ENCODE measurements at places on chromosomes 7 and 10. TPM values are rescaled to one million over a fixed set of nuclear protein-coding genes. Genes with fewer than 3 reads are reported as not detected.

GRCh38 chr10:33676606-33677339 is 342.3 kb upstream of the NRP1 start:
- DNase-seq = no peak

Gene EN2
- total RNA-seq = under 0.01 TPM

Gene COL1A2
- 11,912 TPM for total RNA-seq

DNA sequence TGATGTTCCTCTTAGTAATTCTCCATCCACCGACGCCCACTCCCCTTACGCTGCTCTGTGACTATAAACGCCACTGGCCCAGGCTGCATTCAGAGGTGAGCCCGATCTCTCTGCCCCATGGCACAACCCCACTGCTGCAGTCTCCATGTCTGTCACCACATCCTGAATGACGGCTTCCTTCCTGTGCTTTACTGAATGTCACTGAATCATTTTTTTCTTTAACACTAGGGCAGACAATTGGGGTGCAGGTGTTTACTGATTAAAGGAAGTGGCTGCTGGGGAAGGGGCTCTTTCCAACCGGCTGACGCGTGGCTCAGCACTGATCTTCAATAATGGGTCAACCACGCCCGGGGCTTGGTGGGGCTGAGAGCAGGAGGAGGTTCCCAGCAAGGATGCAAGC is 208.3 kb downstream of the USP6NL start:
- no peak for DNase-seq

GRCh38 chr7:139702811-139703486 is 74.8 kb downstream of the HIPK2 start:
- peak; percentile 68 for DNase-seq

Gene PSMA2
- total RNA-seq = 50.3 TPM

- DNase-seq = peak; percentile 84
These were observed 30.8 kb upstream of the FXYD4 start for GRCh38 chr10:43340619-43341018.

Gene LIPJ
- total RNA-seq = under 0.01 TPM

GRCh38 chr10:114806562-114807391 is 14.8 kb upstream of the FHIP2A start:
- peak; percentile 71 for DNase-seq

GRCh38 chr7:112188257-112188656 is 17.9 kb downstream of the DOCK4 start:
- no peak for DNase-seq

DNA sequence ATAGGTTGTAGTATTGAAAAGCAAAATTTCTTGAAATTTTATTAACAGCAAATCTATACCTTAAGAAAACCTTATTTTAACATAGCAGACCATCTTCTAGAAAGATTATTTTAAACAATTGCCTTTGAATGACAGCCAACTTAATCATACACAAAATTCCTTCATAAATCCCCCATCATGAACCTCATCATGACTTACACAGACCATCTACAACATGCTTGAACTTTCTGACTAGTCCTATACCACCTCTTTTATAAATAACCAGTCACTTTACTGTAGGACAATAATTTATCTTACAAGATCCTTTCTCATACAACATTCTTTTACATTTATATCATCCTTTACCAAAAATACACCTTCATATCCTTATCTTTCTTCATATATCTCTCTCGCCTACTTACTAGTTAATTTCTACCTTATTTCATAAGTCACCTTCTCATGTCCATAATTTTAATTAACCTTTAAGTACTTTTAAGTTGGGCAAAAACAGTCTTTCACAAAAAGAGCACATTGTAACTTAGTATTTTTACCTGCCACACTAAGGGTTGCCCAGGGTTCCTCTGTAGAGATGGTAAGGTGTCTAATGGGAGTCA is 16.6 kb upstream of the PTN start:
- DNase-seq = no peak

- DNase-seq = no peak
These were observed 115.7 kb downstream of the CCDC71L start for GRCh38 chr7:106545275-106545674.

DNA sequence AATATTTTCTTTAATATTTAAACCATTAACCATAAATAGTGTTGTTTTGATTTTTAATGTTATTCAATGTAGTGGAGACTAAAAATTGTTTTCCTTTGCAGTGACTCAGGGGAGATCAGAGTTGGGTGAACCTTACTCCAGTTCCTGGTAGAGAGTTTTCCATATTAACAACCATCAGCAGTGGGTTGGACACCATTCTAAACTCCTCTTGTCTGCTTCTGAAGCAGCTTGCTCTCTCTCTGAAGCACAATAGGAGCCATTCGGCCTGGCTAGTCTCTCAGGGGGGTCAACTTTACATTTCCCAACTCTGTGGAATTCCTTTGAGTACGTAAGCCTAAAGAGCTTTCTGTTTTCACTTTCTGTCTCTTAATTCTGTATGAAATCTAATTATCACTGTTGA is 9.4 kb upstream of the NRG3 start:
- DNase-seq = no peak

Gene CCDC126
- 12.3 TPM for total RNA-seq

DNA sequence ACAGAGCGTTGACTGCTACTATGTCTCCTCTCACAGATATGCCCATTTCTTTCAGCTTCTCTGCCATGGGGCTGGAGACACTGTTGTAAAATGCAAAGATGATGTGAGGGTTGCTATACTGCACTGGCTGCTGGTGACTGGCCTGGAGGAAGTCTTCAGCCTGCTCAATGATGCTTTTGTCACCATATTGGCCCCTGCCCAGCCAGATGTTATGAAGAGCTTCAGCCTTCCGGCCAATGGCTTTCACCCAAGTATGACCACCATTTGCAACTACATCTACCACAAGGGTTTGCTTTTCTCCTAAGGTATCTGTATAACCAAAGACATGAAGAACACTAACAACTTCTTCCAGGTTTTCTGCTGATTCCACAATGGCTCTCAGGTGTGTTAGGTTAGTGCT is 1.6 kb downstream of the C7orf25 start:
- DNase-seq = no peak

- DNase-seq = no peak
These were observed 80.5 kb downstream of the HECW1 start for GRCh38 chr7:43192806-43193460.

GRCh38 chr10:35726846-35727245 is 84.8 kb upstream of the FZD8 start:
- DNase-seq = no peak

Gene DCLRE1A
- total RNA-seq = 5.1 TPM

DNA sequence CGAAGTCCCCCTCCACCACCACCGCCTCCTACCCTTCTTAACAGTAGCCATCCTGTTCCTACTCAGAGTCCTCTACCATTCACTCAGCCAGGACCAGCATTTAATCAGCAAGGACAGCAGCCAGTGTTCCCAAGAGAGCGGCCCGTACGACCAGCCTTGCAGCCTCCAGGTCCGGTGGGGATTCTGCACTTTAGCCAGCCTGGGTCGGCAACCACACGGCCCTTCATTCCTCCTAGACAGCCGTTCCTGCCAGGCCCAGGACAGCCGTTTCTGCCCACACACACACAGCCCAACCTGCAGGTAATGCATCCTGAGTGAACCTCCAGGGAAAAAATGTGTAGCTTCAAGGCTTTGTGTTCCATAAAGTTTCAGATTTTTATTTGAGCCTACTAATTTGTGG is 74.2 kb downstream of the SHH start:
- no peak for DNase-seq

DNA sequence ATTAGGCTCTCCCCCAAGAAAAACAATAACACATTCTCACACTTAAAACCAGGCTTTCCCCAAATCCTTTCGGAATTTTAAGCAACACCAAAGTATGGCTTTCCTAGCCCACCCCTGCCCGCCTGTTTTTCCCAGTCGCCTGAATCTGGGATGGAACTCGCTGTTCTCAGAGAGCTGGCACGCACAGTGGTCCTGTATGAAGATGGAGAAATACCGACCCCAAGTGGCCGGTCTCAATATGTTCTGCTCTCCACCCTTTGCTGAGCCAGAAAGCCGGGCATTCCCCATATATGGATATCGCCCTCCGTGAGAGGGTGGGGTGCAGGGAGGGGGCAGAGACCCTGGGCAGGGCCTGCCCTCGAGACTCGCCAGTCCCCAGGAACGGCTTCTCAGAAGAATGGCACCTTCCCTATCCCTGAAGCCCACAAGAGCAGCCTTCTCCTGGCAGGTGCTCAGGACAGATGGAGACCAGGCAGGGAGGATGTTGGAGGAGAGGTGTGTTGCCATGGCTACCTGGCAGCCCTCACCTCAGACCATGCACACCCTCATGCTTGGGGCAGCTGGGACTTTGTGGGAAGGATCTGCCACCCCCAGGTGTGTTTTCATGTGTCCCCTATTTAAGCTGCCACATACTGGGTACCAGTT is 3.4 kb downstream of the TACR2 start:
- DNase-seq = peak; percentile 98

Gene LRRD1
- total RNA-seq = 0.29 TPM

GRCh38 chr7:163971-164881 is 28.1 kb upstream of the FAM20C start:
- DNase-seq = peak; percentile 84

DNA sequence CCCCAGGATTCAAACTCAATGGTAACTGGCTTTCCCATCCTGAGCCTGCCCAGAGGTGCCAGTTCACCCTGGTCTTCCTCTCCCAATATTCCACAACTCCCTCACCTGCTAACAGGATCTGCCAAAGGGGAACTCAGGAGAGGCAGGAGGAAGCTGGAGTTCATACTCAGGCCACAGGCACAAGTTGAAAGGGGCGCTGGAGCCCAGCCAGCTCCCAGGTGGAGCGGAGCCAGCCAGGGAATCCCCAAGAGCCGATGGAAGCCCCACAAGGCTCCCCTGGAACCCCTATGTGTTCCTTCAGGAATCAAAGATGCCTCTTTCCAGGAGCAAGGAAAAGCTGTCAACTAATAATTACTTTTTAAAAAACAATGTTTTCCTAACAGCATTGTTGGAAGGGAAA is 63.5 kb downstream of the SH3PXD2A start:
- no peak for DNase-seq

DNA sequence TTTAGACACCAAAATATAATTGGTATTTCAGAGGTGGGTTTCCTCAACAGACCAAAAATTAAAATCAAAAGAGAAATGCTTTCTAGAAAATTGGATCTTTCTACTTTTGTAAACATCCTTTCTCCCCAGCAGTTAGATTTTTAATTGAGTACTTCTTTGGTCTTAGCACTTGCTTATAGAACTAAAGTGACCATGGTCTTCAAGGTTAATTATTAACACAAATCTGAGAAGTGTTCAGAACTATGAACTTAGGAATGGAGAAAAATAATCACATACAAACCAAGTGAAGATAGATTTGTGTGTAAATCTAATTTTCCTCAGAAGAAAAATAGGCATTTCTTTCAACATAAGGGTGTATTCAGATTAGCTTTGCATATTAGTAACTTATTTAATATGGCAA is 355.4 kb downstream of the ELMO1 start:
- DNase-seq = no peak

- DNase-seq = no peak
These were observed 37.1 kb downstream of the SNX10 start for GRCh38 chr7:26328498-26329390.

- DNase-seq = no peak
These were observed 220.9 kb upstream of the HABP2 start for GRCh38 chr10:113331961-113332360.

Gene HHEX
- 0.36 TPM for total RNA-seq

DNA sequence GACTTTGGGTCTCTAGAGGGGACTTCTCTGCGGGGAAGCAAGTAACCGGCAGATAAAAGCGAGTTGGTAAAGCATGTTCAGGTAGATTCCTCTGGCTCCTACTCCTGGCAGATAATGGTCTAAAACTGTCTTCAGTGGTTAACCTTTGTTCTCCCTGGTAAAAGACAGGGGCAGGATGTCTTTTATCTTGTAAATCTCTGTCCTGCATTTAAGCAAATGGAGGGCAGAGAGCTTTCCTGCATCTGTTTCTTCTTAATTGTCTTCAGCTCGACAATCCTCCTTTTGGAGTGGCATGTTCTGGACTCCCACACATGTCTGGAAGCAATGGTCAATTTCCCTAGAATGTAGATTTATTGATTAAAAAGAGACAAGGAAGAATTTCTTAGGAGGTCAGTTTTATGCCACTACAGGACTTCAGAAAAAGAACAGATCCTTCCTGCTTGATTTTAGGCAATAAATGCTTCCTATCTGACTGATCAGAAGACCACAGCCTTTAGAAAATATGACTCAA is 16.6 kb downstream of the C7orf33 start:
- DNase-seq = no peak

Gene MACROH2A2
- total RNA-seq = 13.8 TPM

DNA sequence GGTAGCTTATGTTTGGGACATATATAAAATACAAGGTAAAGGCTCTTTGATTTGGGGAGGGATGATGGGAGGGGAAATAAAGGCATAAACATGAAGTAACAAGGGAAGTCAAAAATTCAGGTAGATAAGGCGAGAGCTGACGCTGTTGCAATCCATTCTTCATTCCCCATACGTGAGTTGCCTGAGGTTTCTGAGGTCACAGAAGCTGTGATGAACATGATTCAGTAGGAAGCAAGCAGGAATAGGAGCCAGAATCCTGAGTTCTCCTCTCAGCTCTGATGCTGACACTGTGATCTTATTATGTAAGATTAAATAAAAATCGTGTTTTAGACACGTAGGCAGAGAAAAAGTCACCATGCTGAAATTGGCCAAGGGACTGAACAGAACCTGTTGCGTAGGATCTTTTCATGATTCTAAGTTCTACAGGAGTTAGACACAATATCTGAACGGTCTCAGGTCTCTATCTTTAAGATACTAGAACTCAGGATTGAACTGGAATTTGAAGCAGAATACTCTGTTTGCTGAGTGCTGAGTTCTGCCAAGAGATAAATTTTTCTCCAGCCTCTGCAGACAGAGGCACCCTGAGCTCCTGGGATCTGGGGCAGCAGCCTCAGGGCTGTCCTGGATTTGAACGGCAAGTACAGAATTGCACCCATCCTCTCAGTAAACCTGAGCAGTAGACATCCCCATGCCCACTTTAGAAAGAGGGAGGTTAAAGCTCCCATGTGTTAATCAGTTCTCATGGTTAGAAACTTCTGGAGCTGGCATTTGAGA is 21.0 kb downstream of the KLF6 start:
- peak; percentile 92 for DNase-seq

Gene CPA2
- total RNA-seq = not detected

DNA sequence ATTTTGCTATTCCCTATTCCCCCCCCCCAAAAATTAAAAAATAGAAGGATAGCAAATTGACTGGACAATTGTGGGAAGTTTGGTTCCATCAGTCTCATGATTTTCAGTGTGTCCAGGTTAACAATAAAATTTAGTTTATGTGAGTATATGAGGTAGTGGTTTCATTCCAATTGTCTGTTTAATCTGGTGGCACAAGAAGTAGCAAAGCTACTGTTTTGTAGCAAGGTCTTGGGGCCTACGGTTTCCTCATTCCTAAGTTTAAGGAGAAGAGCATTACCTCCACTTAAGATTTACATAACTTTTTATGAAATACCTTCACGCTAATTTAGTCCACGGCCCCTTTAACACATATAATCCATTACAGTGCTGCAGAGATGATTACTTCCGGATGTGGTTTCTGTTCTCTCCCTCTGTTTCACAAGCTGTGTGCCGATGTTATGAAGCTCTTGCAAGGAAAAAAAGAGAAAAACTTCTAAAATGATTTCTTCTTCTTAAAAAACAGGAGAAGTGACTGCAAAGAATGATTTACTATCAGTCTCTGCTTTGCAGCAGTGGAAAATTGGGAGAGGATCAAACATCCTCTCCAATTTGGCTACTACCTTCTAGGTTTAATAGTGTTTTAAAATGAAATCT is 32.7 kb upstream of the NPVF start:
- DNase-seq = no peak

DNA sequence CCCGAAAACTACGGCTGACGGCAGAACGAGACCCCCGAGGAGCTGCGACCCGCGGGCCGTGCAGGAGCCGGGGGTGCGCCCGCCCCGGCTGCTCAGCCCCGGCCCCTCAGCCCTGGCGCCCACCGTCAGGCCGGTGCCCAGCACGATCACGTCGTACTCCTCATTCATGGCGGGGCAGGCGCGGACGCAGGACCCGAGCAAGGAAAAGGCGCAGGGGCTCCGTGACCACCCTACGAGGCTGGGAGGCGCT is 218 bp downstream of the GDI2 start:
- DNase-seq = peak; percentile 76

Data from osteoblast (primary cell).